ENCODE measurements at places on chromosomes 16 and 17.

DNA sequence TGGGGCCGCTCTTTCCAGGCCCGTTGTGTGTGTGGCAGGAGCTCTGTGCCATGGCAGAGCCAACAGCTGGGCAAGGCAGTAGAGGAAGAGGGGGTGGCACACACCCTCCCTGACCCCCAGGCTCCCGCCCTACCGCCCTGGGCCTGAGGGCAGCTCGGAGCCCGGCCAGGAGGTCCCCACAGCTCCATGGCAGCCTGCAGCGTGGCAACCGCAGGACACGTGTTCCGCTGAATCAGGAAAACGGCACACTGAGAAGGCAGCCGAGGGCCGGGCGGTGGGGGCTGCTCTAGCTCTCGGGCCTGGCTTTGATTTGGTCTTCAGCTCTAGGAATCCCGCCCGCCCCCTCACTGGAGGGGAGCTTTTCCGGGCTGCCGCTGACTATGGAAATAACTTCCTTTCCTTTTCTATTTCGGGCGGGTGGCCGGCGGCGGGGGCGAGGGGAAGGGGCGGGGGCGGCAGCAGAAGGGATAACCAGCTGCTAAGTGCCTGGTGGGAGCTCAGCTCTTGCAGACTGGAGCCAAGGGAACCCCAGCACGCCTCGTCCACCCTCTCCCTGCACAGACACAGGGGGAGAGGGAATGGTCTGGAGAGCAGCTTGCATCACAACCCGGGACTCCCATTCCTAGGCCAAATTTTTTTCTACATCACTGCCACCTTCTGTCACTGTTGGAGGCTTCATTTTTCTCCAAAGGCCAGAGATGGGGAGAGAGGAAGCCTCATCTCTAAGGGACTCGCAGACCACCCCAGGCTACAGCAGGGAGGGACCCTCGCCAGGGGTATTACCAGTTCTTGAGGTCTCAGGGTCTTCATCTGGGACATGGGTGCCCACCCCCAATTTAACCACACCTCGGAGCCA lies 24.8 kb upstream of the MRPS23 start:
- peak; percentile 65 for DNase-seq

DNA sequence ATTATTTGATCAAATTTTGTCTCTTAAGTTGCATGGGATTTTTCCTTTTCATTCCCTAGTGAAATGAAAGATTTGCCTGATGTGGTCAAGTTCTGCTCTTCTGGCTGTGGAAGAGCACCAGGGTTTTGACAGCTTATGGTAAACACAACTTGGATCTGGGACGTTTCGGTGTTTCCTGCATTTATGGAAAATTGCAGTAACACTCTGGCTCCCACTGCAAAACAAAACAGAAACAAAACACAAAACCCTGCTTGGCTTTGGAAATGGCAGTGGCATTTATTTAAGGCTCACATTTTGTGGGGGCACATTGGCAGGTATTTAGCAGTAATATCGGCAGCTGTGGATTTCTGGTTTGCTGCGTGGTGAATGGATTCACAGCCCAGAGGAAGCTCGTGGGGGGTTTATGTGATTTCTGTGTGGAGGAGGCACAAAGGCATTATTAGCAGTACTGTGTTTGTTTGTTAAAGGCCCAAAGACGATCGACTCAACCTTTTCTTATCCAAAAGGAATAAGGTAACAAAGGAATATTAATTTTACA lies 377.8 kb downstream of the SNX29 start:
- no peak for DNase-seq

DNA sequence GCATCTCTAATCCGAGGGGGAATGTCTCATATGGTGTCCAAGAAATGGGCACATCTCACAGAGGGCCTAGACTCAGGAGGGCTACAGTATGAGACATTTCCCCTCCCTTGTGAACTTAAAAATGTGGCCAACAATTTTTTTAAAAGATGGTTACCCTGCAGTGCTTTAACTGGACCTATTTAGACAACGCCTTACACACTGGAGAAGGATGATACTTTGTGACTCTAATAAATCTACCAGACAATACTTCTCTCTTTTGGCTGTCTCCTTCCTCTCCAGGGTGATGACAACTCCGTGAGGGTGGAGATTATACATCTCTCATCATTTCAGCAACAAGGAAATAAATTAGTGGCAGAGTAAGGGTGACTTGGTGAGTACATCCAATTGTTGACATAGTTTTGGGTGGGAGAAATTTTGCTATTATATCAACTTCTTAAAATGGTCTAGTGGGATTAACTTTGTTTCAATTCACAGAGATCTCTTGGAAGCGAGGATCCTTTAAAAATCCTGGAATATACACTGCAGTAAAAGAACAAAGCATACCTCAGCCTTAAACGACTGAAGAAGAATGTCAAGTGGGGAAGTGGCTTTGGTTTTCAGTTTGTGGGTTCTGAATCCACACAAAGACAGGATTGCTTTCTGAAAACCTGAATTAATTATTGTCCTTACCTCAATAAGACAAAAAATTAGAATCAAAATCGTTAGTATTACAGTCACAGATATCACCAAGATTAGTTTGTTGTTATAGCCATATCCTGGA lies 89.8 kb downstream of the KPNA2 start:
- DNase-seq, result no peak

- no peak for DNase-seq
These were observed 36.9 kb upstream of the ATP2A3 start for GRCh38 chr17:4001048-4001590.

- DNase-seq, result no peak
These were observed 221.4 kb downstream of the CDH8 start for GRCh38 chr16:61814726-61815347.

DNA sequence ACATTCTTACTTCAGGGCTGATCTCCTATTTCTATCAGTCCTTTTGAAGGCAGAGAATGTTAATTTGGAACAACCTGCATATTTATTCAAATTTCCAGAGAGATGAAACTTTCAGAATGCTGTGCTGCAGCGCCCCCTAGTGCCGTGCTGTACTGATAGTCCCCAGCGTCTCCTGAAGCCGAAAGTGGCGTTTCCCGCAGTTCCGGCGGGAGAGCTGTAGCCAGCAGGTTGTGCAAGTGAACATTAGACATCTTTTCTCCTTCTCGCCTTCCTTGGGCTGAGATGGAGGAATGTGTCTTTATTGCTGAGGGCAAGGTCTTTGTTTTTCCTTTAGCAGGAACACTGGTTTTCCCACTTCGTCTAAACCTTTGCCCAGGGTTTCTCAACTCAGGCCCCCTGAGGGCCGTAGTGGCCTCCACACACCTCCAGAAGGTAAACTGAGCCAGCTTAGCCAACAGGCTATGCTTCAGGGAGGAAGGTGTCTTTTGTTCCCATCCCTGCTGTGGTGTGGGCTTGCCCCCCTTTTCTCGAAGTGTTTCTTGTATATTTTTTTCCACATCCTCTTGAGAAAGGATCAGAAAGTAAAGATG lies 26.4 kb downstream of the USP10 start:
- DNase-seq, result peak; percentile 96

GRCh38 chr17:42548993-42549755 lies 3.5 kb upstream of the HSD17B1 start:
- no peak for DNase-seq

- DNase-seq, result no peak
These were observed 242.1 kb upstream of the NLRP1 start for GRCh38 chr17:5826384-5826783.

DNA sequence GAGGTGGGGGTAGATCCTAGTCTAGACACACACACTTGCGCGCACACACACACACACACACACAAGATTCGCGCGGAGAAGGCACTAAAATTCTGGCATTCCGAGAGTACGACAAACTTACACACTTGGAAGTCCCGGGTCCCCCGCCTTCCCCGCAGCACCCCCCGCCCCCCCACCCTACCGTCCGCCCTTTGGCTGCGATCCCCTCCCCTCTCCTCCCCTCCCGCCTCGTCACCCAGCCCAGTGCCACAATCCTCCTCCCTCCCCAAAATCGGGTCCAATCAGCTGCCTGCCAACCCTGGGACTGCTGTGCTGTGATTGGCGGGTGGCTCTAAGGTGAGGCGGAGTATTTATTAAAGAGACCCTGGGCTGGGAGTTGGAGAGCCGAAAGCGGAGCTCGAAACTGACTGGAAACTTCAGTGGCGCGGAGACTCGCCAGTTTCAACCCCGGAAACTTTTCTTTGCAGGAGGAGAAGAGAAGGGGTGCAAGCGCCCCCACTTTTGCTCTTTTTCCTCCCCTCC lies at the start of gene SOX9:
Gene SOX9 (plus strand): TSS at position 379 of the 522 bp plus-strand sequence. CDS start 372 bp downstream, outside the sequence.
- no peak for DNase-seq

DNA sequence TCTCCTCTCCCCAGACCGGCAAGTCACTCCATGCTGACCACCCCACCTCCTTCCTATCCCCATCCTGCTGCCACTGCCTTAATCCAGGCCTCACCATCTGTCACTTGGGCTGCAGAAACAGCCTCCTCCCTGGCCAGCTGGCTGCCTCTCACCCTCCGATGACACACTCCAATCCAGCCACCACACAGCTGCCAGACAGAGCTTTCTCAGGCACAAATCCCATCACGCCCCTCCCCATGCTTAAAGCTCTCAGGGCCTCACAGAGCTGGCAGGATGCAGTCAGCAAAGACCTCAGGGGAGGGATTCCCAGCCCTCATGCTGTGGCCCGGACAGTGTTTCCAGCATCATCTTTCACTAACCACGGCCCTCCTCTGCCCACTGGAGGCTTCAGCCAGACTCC lies 13.7 kb downstream of the CAMKK1 start:
- DNase-seq, result no peak

- DNase-seq, result no peak
These were observed 28.6 kb upstream of the XYLT1 start for GRCh38 chr16:17499223-17499902.

GRCh38 chr16:73415286-73415685 lies 367.4 kb upstream of the ZFHX3 start:
- no peak for DNase-seq

DNA sequence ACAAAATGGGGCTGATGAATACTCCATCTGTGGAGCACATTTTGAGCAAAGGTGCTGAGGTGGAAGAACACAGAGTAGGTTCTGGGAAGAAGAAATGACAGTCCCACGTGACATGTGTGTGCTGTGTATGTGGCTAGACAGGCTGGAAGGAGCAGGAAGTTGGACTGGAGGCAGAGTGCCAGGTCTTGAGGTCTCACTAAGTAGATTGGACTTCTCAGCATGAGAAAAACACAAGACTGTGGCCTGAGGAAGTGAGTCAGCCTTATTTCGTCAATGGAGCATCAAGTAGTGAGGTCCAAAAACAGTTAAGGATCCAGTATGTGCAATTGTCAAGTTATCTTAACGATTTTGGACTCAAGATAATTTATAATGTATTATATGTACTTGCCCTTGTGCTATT lies 736.5 kb downstream of the KCNJ2 start:
- peak; percentile 28 for DNase-seq

Data from hematopoietic multipotent progenitor cell treated with erythropoietin and hydrocortisone succinate and interleukin-3 and kit ligand, for 6 days (in vitro differentiated cells).